ENCODE measurements at places on chromosomes 3 and 15.

DNA sequence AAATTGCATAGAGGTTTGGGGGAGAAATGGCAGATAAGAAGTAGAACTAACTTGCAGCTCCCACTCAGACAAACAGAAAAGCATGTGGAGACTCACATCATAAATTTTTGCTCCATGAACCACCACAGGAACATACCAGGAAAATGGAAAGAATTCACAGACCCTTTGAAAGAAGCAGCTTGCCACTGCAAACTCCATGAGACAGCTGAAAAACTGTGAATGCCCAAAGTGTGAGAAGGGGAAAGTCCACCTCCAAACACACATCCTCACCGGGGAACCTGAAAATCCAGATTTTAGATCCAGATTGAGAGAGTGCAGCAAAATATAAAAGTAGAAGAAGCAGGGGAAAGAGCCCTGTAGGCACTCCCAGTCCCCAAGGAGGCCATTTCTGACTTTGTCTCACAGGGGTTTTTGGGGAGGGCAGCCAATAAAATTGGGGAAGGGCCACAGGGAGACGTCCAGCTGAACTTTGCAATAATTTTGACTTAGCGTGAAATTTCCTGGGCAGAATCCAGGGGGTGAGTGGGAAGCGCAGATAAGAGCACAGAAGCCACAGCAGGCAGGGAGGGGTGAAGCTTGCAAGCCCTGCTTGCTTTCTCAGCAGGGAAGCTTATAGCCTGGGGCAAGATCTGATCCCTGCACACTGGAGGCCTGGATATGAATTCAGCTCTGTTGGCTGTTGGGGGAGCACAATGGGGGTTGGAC is 183.4 kb upstream of the UBE2E2 start:
- no peak for DNase-seq

DNA sequence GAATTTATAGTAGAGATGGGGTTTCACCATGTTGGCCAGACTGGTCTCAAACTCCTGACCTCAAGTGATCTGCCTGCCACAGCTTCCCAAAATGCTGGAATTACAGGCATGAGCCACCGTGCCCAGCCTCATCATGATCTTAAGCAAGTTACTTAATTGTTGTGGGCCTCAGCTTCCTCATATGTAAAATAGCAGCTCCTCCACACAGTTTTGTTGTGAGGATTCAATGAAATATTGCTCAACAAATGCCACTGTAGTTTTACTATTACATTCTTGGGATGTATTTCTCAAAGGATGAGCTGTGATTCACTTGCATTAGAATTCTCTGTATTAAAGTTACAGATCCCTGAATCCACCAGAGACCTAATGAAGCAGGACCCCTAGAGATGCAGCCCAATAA is 168.8 kb downstream of the ADAMTS9 start:
- DNase-seq, result no peak

- no peak for DNase-seq
Observed at GRCh38 chr3:59257506-59257905, 207.7 kb upstream of the CFAP20DC start.

DNA sequence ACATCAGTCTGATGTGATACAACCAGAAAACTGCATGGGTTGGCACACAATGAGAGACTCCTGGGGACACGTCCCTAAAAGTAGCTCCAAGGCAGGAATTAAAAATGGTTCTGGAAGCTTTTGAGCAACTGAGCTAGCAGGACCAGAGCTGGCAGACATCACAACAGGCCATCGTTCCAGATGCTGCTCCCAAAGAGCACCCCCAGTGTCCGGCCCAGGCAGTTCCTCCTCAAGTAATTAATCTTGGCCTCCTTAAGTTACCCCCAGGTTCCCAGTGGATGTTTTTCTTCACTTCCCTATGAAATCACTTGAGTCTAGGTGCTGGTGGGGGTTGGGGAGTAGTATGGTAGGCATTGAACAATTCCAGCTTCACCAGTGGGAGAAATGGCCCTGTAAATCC is 711.6 kb downstream of the MECOM start:
- no peak for DNase-seq

DNA sequence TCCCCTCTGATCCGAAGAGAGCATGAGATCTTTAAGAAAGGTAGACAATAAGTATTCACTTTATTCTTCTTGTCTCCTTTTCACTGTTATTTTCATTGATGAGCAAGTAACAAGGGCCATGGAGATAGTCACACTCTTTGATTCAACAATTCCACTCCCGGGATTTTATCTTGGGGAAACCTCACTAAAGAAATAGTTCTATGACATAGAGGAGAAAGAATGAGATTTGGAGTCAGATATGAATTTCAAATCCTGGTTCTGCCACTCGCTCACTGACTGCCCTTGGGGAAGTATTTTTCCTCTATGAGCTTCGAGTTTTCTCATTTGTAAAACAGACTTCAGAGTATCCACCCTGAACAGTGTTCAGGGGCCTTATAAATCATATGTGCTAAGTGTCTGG is 514.6 kb downstream of the NLGN1 start:
- no peak for DNase-seq

DNA sequence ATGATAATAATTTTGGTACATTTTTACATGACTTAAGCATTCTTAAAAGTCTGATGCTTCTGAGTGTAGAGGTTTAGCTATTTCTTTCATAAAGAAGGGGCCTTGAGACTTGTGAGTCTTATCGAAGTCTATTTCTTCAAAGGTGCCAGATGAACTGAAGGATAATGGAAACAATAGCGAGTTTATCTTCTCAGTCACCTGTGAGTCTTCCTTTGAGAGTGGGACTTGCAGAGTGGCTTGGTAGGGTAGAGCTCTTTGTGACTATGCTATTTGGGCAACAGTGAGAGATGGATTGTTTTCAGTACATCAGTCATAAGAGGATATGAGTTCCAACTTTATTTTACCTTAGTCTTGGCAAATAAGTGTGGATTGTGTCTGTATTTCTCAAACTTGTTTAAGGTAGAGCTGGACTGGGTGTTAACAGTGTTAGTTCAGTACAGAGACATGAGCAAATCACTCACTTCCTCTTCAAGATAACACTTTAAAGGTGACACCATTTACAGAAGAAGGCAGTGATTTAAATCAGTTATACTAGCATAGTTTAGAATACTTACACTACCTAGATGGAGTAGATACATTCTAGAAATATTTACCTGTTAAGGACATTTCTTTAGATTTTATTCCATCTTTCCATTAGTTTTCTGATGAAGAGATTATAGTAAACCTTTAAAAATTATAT is 3.2 kb downstream of the AKAP13 start:
- DNase-seq, result no peak
